CD4-positive, alpha-beta T cell treated with Interleukin-4 for 4 hours (primary cell): ENCODE measurements at places on chromosomes 5 and 9.
A peak's percentile ranks its signal among the peaks of the same experiment; 100 is the strongest.

GRCh38 chr5:40860711-40861110 lies 19.5 kb downstream of the CARD6 start:
- DNase-seq: no peak

- DNase-seq: no peak
These were observed 19.6 kb downstream of the LPCAT1 start for GRCh38 chr5:1504069-1504595.

- DNase-seq: no peak
These were observed 109.1 kb upstream of the ANKH start for GRCh38 chr5:14980698-14981097.

DNA sequence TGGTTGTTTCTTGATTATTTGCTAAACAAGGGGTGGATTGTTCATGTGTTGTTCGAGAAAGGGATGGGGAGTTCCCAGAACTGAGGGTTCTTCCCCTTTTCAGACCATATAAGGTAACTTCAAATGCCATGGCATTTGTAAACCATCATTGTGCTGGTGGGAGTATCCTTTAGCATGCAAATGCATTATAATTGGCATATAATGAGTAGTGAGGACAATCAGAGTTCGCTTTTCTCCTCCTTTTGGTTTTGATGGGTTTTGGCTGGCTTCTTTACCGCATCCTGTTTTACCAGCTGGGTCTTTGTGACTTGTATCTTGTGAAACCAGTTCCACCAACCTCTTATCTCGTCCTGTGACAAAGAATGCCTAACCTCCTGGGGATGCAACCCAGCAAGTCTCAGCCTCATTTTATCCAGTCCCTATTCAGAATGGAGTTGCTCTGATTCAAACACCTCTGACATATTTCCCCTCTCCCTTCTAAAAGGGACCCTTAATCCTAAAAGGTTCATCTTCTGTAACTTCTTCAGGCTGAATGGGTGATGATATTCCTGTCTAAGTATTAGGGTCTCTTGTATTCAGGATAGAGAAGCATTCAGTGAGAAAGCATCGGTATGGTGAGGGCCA lies 8.7 kb upstream of the FBN2 start:
- DNase-seq: no peak

DNA sequence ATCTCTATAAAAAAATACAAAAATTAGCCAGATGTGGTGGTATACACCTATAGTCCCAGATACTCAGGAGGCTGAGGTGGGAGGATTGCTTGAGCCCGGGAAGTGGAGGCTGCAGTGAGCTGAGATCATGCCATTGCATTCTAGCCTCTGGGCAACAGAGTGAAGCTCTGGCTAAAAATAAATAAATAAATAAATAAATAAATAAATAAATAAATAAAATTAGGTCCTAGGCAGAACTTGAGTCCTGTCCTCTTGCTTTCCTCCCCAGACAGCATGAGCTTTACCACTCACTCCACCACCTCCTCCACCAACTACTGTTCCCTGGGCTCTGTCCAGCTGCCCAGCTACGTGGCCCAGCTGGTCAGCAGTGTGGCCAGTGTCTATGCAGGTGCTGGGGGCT lies 31.6 kb upstream of the SPZ1 start:
- no peak for DNase-seq

DNA sequence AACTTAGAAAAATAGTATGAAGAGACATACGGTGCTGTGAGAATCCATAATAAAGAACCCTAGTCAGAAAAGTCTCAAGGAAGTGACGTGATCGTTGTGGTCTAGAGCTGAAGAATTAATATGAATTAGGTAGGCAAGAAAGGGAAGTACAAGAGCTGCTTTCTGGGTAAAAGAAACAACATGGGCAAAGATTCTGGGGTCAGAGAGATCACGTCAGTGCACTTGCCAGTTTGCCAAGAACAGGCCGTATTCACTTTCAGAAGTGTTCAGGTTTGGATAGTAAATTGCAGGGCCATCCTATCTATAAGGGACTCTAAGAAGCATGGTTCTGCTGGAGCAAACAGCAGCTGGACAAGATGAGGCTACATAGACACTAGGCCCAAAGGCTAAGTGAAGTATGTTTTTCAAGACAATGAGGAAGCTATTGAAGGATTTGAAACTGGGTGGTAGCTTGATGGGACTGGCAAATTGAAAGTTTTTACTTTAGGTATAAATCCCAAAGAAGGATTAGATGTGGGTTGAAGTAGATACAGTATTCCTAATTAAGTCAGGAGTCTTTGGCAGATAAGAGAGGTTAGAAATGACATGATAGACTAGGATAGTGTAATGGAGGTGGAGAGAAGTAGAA lies 4.8 kb upstream of the CHD1 start:
- peak; percentile 72 for DNase-seq
